ENCODE measurements at places on chromosomes 4 and X.

DNA sequence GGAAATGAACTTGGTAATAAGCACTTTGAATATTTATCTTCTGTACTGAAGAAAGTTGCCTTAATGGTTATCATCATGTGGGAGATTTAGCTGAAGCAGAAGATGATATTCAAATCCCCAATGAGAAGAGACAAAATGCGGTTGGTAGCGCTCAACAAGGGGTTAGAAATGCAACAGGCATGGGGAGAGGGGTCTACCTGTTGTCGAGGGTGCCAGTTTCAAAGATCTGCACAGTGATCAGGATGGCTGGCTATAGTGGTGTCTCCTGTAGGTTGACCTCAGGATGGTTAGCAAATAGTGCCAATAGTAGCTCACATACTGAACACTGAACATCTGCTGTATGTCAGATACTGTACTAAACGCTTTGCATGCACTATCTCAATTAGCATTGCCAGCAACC lies 7.0 kb upstream of the HS6ST2 start:
- DNase-seq, result no peak

- DNase-seq, result peak; percentile 82
Measured at GRCh38 chrX:153609917-153610835, 11.2 kb upstream of the CCNQ start.

DNA sequence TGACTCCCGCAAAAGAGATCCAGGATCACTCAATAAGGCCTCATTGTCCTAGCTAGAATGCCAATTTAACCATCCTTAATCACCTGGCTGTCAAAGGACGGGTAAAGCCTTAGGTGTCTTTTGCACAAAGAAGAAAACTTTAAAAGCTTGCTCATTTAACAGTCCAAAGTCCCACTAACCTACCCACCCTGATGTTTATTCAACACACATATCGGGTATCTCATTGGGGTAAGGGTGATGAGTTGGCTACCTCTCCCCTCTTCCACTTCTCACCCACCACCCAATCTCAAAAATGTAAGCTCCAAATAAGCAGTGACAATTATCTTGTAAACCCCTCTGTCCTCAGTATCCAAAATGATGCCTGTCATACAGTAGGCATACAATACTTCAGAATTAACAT lies 988 bp upstream of the SRD5A3 start:
- no peak for DNase-seq

GRCh38 chr4:98612318-98613250 lies 45.8 kb downstream of the TSPAN5 start:
- DNase-seq, result peak; percentile 52

DNA sequence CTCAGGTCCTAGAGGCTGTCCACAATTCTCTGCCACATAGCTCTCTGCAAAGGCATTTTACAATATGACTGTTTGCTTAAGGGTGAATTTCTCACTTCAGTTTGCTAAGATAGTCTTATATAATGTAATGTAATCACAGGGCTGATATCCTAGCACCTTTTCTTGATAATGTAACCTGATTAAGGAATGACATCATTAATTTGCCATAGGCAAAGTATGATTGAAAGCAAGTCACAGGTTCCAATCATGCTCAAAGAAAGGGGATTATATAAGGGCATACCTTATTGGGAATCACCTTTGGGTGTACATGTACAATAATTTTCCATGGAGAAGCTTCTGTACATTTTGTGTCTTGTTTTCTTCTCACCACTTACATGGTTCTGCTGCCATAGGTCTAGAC lies 18.9 kb downstream of the GNRHR start:
- no peak for DNase-seq

GRCh38 chr4:185997296-185997695 lies 71.7 kb upstream of the TLR3 start:
- DNase-seq, result no peak

DNA sequence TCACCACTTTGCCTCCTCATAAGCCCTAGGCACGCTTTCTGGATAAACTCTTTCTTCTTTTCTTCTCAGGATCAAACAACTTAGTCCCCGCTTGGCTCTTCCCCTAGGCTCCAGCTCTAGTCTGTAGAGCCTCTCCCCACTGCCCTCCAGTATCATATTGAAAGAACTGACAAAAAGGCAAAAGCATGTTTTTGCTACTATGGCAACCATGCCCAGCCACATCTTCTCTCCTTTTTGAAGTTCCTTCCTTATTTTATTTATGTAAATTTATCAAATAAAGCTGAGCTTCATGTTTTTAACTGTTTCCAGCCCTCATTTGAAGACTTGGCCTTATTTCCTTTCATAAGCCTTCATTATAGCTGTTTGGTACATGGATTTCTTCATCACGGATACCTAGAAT lies 86.0 kb upstream of the LIMCH1 start:
- no peak for DNase-seq

DNA sequence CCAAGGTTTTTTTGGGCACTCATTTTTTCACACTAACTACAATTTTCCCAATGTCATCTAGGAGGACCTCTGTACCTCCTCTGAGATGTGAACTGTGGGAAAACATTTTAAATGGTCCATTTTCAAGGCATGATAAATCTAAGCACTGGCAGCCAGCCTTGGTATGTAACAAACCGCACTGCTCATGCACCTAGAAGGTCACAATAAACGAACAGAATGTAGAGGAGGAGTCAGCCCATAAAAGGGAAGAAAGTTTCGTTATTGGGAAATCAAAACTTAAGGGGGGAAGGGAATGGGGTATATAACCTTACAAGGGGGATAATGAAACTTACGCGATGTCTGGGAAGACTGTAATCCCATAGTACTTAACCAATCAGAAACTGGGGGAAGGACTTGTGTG lies 16.4 kb downstream of the COX18 start:
- DNase-seq, result no peak

- peak; percentile 37 for DNase-seq
Measured at GRCh38 chrX:49761481-49761880, 65.7 kb upstream of the PAGE1 start.

- DNase-seq, result no peak
Measured at GRCh38 chr4:23547096-23547495, 342.8 kb downstream of the PPARGC1A start.

- no peak for DNase-seq
Measured at GRCh38 chrX:106901341-106901740, 1.8 kb downstream of the RIPPLY1 start.

- no peak for DNase-seq
Measured at GRCh38 chrX:55593756-55594257, 29.4 kb upstream of the FOXR2 start.

- no peak for DNase-seq
Measured at GRCh38 chr4:87835197-87835596, 2.4 kb downstream of the MEPE start.

- no peak for DNase-seq
Measured at GRCh38 chrX:42943051-42943974, 165.3 kb upstream of the PPP1R2C start.

- DNase-seq, result no peak
Measured at GRCh38 chr4:74327762-74328161, 19.5 kb downstream of the EPGN start.

- no peak for DNase-seq
Measured at GRCh38 chr4:8740666-8741395, 130.8 kb downstream of the HMX1 start.

DNA sequence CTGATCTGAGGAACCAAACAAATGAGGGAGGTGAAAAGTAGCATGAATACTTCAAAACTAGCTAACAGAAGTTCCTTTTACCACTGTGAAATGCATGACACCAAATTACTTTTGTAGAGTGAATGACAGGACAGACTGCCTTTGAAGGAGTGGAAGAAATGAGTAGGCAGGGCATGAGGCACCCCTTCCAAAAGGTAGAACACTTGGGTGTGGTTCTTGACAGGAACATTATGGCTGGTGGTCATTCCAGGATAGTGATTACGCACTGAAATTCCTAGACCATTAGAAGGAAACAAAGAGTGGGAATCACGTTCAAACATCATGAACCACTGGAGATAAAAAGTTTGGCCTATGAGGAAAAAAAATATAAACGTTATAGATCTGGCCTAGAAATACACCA lies 4.9 kb downstream of the HUWE1 start:
- no peak for DNase-seq

- no peak for DNase-seq
Measured at GRCh38 chr4:75004755-75005668, 72.1 kb downstream of the PARM1 start.

DNA sequence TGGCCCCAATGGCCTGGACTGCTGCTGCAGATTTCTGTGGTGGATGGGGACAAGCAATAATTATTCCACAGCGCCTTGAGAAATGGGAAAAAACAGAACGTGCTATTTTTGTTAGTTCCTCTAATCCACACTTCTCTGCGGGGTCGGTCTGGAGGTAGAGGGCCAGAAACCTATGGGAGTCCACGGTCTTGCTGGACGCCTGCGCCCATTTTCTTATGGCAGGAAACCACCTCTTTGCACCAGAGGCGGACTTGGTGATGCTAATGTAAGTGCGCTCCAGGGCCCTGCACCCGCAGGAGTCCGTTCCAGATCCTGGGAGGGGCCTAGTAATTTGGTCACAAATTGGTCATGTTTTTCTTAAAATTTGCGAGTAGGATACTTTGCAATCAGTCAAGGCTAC lies 25.9 kb upstream of the CLDN24 start:
- DNase-seq, result no peak

DNA sequence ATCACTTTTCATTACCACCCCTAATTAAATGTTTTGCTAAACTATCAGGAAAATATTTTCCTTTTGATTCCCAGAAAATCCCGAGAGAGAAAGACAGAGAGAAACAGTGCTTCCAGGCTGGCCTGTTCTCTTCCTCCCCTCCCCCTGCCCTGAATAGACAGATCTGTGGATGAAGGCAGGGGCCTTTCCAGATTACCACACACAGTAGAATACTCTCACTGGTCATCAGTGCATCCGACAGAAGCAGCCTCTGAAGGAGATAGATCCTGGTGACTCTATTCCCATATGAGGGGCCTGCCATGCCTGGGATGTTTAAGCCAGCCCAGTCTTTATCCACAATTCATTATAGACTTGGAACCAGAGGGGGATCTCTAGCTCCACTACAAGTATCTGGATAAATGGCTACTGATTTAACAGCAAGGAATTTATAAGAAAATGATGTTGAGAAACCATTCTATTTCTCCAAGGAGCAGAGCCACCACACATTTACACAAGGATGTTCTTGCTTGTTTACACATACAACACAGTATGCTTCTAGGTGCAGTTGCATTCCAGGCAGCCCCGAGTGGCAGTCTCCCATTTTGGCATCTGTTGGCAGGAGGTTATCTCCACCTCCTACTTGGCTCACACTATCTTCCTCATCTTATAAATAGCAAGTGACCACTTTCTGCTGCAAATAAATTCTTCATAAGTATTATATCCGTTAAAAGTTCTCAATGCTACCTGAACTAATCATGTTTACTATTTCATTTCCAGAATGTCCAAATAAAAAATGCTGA lies 115.8 kb downstream of the HS6ST2 start:
- no peak for DNase-seq

DNA sequence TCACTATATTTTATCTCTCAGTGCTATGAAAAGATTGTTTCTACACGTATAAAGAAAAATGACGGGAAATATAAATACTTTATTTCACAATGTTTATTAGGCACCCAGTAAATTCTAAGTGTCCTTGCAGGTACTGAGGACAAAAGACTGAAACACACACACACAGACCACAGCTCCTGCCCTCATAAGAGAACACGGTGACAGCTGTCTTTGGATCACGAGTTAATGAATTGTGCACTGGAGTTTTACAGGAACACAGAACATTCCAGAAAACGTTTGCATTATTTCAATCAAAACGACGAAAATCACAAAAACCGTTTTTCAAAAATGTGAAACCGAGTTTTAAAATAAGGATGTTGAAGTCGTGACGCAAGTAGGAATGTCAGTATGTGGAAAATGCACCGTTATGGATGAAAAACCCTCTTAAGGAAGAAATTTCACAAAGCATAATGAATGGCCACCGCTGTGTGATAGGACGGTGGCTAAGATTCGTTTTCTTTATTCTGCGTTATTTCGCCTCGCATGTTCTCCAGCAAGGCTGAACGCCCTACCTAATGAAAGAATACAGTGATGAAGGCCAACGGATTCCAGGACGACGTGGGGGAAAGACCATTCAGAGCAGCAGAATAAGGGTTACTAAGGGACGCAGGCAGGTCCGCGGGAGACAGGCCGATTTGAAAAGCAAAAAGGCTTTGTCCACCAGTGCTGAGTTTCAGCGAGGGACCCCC lies 24.2 kb downstream of the FAM156A start:
- DNase-seq, result no peak

GRCh38 chr4:167014944-167015343 lies 219.3 kb downstream of the SPOCK3 start:
- no peak for DNase-seq
